Activated CD8-positive, alpha-beta memory T cell treated with anti-CD3 and anti-CD28 coated beads for 1 hour (primary cell): ENCODE measurements at places on chromosomes 1 and 21.

GRCh38 chr1:154784416-154784815 lies 85.7 kb downstream of the KCNN3 start:
- DNase-seq = no peak

GRCh38 chr1:95119273-95119672 lies 2.1 kb downstream of the TLCD4 start:
- no peak for DNase-seq

DNA sequence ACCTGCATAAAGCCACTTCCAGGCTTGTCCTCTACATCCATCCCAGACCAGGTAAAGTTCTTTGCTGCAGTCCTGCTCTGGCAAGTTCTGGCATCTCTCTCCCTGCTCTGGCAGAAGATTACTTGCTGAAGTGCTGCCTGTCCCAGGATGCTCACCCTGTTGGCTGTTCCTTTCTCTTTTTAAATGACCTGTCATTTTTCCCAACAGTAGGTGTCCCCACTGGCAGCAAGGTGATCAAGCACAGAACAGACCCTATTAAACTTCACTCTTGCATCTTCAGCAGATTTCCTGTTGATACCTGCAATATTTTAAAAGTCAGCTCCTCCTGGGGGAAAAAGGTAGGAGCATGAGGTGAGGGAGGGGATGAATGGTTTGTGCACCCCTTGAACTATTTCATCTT lies 332.6 kb downstream of the PBX1 start:
- no peak for DNase-seq

DNA sequence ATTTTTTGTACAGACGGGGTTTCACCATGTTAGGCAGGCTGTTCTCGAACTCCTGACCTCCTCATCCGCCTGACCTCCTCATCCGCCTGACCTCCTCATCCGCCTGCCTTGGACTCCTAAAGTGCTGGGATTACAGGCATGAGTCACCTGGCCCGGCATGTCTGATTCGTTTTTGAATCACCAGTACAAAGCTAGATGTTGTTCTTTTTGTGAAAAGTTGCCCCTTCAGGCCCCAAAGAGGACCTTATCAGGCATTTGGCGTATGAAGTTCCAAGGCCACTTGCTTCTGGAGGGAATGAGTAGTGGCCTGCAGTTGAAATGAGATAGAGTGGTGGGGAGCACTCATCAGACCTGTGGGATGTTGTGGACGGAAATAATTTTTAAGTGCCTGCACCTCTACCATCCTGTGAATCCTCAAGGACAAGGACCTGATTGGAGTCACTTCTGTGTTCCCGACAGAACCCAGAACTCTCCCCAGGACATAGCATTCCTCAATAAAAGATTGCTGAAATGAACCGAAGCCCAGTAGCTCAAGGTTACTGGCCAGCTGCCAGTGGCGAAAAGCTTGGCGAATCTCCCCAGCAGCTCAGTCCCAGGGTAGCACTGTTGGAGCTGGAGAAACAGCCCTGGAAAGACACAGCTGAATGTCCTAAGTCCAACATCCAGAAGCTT lies 50.1 kb downstream of the NDUFS5 start:
- no peak for DNase-seq

- no peak for DNase-seq
Observed at GRCh38 chr1:221159608-221160007, 280.4 kb downstream of the HLX start.

DNA sequence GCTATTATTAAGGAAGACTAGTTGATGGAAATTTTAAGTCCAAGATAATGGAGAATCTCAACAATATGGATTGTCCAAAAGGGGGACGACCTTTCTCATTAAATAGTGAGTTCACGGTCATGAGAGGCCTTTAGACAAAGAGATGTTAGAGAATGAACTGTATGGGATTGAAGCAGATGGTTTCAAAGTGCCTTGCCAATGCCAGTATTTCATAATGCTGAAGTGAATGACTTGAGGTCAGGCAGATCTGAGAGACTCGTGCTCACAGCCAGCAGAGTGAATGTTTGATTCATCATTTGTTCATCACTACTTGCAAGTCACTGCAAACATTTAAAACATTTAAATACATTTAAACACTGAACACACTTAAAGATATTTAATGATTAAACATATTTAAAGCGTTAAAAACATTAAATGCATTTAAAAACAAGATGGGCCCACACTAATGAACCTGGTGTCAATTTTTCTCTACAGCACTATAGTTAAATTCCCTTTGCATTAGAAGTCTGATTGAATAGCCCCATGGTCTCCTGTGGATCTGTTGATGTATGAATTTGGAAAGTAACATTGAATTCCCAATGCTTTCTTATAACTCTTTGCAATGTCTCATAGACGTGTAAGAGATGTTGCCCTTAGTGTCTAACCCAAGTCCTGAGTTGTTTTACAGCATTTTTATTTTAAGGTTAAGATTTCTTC lies 80.7 kb downstream of the TGFB2 start:
- DNase-seq = no peak

DNA sequence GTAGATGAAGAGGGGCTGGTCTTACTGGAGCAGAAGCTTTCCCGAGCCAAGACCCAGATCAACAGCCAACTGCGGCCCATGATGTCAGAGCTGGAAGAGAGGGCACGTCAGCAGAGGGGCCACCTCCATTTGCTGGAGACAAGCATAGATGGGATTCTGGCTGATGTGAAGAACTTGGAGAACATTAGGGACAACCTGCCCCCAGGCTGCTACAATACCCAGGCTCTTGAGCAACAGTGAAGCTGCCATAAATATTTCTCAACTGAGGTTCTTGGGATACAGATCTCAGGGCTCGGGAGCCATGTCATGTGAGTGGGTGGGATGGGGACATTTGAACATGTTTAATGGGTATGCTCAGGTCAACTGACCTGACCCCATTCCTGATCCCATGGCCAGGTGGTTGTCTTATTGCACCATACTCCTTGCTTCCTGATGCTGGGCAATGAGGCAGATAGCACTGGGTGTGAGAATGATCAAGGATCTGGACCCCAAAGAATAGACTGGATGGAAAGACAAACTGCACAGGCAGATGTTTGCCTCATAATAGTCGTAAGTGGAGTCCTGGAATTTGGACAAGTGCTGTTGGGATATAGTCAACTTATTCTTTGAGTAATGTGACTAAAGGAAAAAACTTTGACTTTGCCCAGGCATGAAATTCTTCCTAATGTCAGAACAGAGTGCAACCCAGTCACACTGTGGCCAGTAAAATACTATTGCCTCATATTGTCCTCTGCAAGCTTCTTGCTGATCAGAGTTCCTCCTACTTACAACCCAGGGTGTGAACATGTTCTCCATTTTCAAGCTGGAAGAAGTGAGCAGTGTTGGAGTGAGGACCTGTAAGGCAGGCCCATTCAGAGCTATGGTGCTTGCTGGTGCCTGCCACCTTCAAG lies 57.3 kb downstream of the LAMC2 start:
- DNase-seq = no peak

- no peak for DNase-seq
Observed at GRCh38 chr1:159712080-159712479, 2.3 kb downstream of the CRP start.

GRCh38 chr1:202049129-202049528 lies 38.7 kb downstream of the ELF3 start:
- no peak for DNase-seq

DNA sequence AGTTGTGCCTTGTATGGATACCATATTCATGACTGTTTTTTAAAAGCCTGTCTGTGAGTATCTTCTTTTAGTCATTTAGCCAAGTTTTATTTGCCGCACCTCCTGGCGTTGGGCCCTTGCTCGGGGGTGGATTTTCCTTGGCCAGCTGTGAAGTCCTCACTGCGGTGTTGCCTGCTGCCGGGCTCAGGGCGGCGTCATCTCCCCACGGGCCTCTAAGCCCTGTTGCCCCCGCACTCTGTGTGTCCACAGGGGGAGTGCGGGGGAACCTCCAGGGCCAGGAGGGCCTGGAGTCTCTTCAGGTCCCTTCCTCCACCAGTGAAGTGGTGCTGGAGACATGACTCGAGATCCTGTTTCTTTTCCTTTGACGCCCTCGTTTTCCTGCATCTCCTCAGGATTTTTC lies 65.8 kb upstream of the DIP2A start:
- DNase-seq = no peak

DNA sequence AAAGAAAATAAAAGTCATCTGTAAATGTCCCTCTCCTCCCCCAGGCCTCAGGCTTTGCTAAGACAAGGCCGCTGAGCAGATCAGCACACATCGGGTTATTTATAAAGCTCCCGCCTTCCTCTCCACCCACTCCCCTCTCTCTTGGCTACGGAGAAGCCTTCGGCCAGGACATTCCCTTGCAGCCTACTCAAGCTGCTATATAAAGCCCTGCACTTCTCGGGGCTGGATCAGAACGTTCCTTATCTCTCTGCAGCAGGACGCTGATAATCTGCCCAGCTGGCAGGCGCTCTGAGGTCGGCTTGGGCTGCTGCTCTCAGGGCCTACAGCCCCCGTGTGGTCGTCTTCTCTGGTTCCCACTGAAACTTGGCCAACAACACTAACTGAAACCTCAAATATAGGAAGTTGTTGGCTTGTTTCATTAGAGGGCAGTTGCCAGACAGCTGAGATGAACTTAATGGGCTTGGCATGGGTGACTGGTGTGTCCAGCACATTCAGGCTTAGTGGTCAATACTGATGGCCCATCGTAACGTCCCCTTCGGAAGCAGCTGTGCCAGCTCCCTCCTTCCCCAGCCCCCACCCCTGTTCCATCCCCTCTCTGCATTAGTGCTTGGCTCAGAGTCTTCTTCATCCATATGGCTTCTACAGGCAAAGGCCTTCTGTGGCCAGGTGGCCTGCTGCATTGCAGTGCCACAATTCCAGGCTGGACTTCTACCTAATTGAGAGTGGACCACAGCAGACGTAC lies 64.6 kb downstream of the IER5 start:
- DNase-seq = no peak

DNA sequence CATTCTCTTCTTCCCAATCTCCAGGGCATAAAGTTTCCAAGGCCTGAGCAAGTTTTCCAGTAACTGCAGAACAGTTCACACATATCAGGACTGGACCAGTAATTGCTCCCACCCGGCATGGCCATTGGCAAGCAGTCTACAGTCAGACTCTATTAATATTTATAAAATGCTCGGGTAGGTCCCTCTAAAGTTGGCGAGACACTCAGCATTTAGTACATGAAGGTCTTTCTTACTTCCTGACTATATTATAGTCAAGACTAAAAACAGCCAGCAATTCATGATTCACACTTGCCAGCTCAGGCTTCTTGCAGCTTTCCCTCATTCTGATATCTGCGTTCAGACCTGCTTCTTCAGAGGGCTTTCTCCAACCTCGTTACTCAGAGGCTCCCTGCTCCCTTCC lies 25.4 kb downstream of the GADD45A start:
- no peak for DNase-seq

DNA sequence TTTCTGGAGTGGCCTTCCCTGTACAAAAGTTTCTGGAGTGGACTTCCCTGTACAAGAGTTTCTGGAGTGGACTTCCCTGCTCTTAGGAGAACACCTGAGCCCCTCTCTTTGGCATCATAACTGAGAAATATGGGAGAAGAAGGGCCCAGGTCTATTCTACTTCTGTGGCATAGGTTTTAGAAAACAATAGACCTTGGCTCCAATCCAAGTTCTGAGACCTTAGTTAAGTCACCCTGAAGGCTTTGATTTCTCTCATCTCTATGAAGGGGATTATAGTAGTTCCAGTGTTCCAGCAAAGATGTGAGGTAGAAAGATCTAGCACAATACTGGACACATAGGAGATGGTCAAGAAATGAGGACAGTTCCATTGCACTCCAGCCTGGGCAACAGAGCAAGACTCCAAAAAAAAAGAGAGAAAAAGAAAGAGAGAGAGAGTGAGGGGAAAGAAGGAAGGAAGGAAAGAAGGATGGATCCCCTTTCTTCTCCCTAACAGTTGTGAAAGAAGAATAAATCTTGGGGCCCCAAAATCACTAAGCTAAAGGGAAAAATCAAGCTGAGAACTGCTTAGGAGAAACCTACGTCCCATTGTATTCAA lies 13.3 kb upstream of the EIF4G3 start:
- DNase-seq = no peak

DNA sequence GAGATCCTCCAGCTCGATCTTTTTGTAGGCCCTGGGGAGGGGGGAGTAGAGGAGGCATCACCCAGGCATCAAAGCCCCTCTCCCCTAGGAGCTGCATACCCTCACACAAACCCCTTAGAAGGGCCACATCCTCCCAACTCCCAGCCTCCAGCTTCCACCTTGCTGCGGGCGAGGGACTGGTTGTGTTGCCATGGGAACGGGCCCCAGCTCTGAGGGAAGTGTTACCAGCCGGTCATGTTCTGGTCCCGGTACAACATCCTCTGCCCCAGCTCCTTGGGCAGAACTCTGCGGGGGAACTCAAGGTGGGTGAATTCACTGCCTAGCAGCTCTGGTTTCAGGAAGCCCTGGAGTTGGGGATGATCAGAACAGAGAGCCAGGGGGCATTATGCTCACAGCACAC lies 4.1 kb downstream of the PPM1J start:
- DNase-seq = no peak
